ENCODE measurements at places on chromosomes 7 and 10.
A peak's percentile ranks its signal among the peaks of the same experiment; 100 is the strongest.

DNA sequence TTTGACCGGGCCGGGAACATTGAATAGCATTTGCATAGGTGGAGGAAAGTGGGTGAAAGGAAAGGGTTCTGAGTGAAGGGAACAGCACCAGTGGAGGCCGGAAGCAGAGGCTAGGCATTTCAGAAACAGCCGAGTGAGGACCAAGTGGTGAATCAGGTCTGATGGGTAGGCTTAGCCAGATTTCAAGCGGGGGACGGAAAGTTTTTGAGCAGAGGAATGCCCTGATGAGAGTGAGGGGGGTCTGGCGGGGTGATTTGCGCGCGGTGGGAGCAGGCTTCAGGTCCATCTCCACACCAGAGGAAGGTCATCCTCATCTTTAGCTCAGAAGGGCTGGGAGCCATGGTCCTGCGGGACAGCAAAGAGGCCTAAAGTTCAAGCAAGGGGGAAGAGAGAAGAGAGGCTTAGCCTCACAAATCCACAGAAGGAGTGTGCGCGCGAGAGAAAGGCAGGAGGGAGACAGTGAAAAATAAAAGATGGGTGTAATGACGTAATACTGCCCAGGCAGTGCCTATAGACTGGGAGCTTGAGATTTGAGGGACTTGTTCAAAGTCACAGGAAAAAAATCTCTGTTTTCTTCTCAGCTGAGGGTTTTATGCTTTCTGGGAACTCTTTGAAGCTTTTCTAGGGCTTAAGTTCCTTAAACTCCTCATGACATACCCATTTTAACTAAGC lies 1.0 kb upstream of the DENND2A start:
- H3K4me1 ChIP-seq: peaks cover 34% of the 10 kb centered on the region
- peak; percentile 60 for DNase-seq
- no peaks in the 10 kb centered on the region for H3K27me3 ChIP-seq
- H3K4me3 ChIP-seq: peak overlapping the region; percentile 47
- no peaks in the 10 kb centered on the region for H3K36me3 ChIP-seq

DNA sequence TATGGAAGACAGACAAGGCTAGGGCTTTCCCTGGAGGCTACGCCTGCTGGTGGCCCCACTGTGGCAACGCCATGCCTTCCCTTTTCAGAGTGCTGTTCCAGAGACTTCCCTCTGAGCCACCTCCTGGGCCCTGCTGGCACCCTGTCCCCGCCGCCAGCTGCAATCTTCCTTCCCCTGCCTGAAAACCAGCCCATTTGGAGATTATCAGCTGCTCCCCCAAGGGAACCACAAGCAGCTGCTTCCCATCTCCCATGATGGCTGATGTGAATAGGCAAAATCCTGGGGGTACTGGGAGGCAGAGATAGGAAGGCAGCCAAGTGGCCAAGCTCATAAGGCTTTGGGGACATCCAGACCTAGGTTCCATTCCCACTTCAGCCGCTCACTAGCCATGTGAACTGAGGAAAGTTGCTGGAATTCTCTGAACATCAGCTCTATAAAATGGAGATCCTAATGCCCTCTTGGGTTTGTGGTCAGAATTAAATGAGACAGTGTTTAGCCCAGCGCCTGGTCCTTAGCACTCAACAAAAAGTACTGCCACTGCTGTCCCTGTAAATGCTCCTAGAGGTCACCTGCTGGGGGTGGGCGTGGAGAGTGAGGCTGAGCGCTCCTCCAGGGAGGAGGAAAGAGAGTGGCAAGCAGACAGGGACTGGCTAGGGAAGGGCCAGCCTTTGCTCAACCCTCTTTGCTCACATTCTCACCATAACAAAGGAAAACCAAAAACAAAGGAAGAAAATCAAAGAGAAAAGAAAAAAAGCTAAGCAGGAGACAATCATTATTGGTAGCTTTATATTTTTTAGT lies 5.9 kb downstream of the TSPAN33 start:
- peaks cover 54% of the 10 kb centered on the region for H3K27me3 ChIP-seq
- no peak for DNase-seq
- H3K27ac ChIP-seq: no peak overlapping the region

DNA sequence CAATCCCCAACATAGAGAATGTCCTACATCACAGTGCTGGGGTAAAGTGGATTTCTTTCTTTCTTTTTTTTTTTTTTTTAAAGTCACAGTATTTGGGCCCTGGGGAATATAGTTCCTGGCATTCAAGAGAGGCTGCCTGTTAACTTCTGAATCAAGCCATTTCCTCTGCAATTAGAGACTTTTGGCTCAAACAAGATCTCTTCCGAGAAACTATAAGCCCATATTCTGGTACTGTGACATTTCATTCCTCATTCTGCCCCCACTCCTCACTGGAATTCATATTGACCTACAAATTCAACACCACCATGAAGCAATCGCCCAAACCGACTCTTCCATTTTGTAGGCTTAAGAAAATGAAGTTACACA lies 187.4 kb downstream of the PHTF2 start:
- H3K27me3 ChIP-seq: no peaks in the 10 kb centered on the region
- peaks cover 12% of the 10 kb centered on the region for H3K4me1 ChIP-seq
- H3K36me3 ChIP-seq: peaks cover 4% of the 10 kb centered on the region
- no peak for DNase-seq
- no peak overlapping the region for H3K4me3 ChIP-seq

- H3K4me3 ChIP-seq: no peak overlapping the region
- H3K27me3 ChIP-seq: no peaks in the 10 kb centered on the region
- no peak overlapping the region for H3K27ac ChIP-seq
- DNase-seq: no peak
- peaks cover 1% of the 10 kb centered on the region for H3K36me3 ChIP-seq
- H3K4me1 ChIP-seq: peaks cover 17% of the 10 kb centered on the region
These were observed 321.3 kb downstream of the CACNA2D1 start for GRCh38 chr7:82122275-82122674.

DNA sequence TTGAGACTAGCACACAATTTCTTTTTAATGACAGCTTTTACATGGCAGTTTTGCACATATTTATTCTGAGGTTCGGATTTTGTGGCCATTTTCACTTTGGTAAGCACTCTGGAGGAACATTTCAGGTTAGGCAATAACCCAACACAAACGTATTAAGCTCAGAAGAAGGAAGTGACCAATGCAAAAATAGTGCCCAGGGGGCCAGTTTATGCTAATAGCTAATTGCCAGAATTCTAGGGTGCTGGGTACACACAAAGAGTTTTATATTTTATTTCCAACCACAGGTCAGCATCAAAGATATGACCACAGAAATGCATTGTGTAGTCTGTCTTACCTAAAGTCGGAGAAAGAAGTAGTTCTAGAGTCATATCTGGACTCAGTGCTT lies 8.4 kb upstream of the AGR2 start:
- H3K4me1 ChIP-seq: peaks cover 55% of the 10 kb centered on the region
- no peaks in the 10 kb centered on the region for H3K36me3 ChIP-seq
- H3K4me3 ChIP-seq: no peak overlapping the region
- H3K27me3 ChIP-seq: no peaks in the 10 kb centered on the region
- no peak for DNase-seq

GRCh38 chr10:94617389-94617944 lies 66.1 kb upstream of the CYP2C18 start:
- H3K27ac ChIP-seq: no peak overlapping the region
- no peaks in the 10 kb centered on the region for H3K4me1 ChIP-seq
- H3K36me3 ChIP-seq: no peaks in the 10 kb centered on the region
- no peaks in the 10 kb centered on the region for H3K27me3 ChIP-seq
- DNase-seq: no peak
- no peak overlapping the region for H3K4me3 ChIP-seq

DNA sequence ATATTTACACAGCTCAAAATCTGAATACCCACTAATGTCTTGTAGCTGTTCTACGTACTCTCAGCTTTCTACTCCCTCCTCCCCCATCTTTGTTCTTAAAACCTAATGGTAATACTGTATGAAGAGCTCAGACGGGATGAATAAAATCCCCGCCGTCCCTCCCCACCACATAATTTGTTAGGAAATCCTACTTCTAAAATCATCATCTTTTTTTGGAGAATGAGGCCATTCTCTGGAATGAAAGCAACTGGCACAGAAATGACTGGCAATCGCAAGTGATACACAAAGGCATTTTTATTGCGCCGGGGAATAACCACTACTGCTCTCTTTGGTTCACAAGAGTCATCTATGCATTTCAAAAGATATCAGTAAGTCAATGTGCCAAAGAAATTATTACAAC lies 27.3 kb downstream of the SLC35B4 start:
- peaks cover 8% of the 10 kb centered on the region for H3K36me3 ChIP-seq
- DNase-seq: no peak
- peaks cover 9% of the 10 kb centered on the region for H3K27me3 ChIP-seq
- H3K4me3 ChIP-seq: no peak overlapping the region

DNA sequence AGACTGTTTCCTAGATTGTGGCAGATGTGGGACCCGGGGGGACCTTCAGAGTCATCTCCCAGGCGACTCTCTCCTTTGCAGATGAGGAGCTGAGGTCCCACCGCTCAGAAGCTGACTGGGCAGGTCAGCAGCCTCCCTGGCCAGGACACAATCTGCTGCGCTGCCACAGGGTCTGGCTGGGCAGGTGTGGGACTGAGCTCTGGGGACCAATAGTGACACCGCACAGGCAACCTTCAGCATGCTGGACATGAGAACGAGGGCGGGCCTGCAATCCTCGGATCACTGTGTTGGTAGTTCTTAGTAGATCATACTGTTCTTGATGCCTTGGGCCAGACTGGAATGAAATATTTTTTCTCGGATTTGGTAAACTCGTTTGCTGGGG lies 20.5 kb upstream of the CRYGN start:
- peak overlapping the region; percentile 96 for H3K27ac ChIP-seq
- H3K36me3 ChIP-seq: peaks cover 20% of the 10 kb centered on the region
- peak overlapping the region; percentile 56 for H3K4me3 ChIP-seq
- H3K27me3 ChIP-seq: no peaks in the 10 kb centered on the region
- no peak for DNase-seq

DNA sequence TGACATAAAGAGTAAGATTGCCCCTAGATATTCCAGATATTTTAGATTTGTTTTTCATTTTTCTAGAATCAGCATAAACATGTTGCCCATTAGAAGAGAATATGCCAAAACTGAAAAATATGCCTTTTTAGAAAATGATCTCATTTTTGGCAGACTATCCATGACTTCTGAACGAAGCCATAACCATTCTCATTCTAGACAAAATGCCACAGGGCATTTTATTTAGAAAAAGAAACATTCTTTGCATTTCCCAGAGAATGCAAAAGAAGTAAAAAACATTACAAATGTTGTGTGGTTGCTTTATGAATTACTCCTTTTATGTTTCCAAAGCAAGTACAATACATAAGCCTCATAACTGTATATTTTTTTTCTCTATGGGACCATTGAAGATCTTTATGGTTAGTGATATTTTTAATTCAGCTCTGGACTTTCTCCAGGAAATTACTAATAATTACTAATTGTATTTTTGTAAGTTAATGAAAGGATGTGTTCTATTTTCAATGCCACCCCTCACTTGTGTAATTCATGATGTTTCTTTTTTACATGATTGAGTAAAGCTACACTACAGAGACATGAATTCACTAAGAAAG lies 109.6 kb upstream of the SEM1 start:
- H3K27me3 ChIP-seq: peaks cover 6% of the 10 kb centered on the region
- H3K4me1 ChIP-seq: peaks cover 17% of the 10 kb centered on the region
- no peak overlapping the region for H3K27ac ChIP-seq
- no peaks in the 10 kb centered on the region for H3K36me3 ChIP-seq

- H3K36me3 ChIP-seq: no peaks in the 10 kb centered on the region
- H3K27ac ChIP-seq: peak overlapping the region; percentile 76
- no peaks in the 10 kb centered on the region for H3K27me3 ChIP-seq
These were observed 4.6 kb downstream of the LANCL2 start for GRCh38 chr7:55369427-55370400.

DNA sequence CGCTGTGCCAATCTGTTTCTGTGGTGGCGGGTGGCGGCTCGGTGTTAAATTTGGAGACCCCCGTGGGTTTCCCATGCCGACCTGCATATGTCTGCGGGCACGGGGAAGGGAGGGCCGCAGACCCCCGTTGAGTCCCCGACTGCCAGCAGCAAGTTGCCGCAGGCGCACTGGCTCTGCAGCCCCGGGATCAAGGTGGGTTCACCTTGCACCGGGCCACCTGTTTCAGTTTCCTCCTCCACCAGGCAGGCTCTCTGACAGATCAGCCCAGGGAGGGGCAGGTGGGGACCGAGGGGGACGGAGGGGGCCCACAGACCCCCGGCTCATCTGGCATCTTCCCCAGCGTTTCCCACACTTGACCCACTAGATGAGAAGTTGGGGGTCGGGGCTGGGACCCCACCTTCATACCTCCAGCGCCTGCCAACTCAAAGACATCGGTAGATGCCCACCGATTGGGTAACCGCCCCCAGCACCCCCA lies 95.9 kb downstream of the CUX1 start:
- no peak overlapping the region for H3K27ac ChIP-seq
- peaks cover 23% of the 10 kb centered on the region for H3K4me1 ChIP-seq
- peaks cover 5% of the 10 kb centered on the region for H3K36me3 ChIP-seq
- DNase-seq: peak; percentile 73
- no peak overlapping the region for H3K4me3 ChIP-seq

DNA sequence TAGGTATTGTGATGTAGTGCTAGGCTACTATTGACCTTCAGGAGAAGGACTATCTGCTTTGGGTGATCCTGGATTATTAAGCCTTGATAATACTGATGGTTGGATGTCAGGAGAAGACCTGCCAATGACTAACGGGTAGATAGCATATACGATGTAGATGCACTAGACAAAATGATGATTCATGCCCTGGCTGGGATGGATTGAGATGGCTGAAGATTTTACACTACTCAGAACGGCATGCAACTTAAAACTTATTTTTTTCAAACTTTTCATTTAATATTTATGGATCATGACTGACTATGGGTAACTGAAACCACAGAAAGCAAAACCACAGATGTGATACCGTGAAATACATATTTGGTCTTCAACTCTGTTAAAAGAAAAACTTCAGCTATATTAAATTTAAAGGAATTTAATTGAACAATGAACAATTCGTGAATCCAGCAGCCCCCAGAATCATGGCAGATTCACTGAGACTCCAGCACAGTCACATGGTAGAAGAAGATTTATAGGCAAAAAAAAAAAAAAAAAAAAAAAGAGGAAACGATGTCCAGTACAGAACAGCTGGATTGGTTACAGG lies 124.6 kb upstream of the CDK13 start:
- no peaks in the 10 kb centered on the region for H3K36me3 ChIP-seq
- peaks cover 56% of the 10 kb centered on the region for H3K27me3 ChIP-seq
- H3K4me3 ChIP-seq: no peak overlapping the region
- no peak overlapping the region for H3K27ac ChIP-seq
- no peak for DNase-seq

DNA sequence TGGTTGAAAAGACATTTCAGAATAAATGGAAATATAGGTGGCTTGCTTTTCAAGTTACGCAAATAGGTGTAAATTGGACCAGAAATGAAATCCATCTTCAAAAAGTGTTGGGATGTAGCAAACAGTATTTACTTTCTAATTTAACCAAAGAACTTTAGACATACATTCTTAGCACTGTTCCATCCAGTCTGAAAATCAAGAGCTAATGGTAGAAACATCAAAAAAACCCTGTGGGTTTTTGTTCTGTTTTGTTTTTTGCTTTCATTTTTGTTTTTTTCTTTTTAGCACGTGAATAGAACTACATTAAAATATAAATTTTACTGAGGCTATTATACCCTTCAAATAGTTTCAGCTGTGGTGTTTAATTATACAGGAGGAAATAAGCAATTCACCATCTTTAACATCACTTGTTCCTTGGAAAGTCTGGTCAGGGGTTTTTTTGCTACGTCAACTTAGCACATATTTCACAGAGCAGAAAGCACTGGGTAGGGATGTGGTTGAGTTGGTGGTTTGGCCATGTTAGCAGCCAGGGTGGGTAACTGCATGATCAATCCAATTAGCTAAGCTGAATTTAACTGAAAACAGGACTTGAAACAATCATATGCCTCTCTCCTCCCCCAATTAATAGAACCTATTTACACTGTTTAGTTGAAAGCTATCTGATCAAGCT lies 275.4 kb upstream of the PFKP start:
- H3K27me3 ChIP-seq: peaks cover 17% of the 10 kb centered on the region
- H3K27ac ChIP-seq: no peak overlapping the region
- no peak for DNase-seq
- peaks cover 4% of the 10 kb centered on the region for H3K36me3 ChIP-seq

All from chondrocyte (in vitro differentiated cells).